ENCODE measurements at places on chromosomes 13 and 19. TPM values are rescaled to one million over a fixed set of nuclear protein-coding genes. Genes with fewer than 3 reads are reported as not detected.

GRCh38 chr13:71118779-71119364 lies 748.1 kb downstream of the DACH1 start:
- DNase-seq, result no peak

OR7E24 gene
- not detected for total RNA-seq

DNA sequence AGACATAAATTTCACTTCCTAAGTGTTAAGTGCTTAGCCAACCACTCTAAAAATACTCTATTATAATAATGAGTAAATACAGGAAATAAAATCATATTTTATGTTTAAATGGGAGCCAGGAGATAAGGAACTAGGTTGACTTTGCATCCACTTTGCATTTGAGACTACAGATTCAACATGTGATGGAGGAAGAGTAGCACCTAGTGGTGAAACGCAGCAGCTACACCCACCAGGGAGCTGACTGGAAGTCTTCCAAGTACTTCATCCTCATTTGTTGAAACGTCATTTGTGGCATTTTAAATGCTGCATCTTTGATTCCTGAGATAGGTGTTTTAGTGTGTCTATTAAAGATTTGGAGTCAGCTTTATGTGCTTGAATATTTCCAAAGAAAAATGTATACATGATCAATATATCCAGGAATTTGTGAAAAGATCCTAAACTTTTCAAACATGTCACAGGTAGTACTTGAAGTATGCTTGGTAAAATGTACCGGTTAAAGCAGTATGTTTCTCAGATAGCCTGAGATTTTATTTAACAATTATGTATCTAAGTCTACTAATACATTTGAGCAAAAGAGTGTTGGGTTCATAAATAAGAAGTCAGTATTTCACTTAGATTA lies 17.4 kb upstream of the KCTD12 start:
- DNase-seq, result peak; percentile 89

DNA sequence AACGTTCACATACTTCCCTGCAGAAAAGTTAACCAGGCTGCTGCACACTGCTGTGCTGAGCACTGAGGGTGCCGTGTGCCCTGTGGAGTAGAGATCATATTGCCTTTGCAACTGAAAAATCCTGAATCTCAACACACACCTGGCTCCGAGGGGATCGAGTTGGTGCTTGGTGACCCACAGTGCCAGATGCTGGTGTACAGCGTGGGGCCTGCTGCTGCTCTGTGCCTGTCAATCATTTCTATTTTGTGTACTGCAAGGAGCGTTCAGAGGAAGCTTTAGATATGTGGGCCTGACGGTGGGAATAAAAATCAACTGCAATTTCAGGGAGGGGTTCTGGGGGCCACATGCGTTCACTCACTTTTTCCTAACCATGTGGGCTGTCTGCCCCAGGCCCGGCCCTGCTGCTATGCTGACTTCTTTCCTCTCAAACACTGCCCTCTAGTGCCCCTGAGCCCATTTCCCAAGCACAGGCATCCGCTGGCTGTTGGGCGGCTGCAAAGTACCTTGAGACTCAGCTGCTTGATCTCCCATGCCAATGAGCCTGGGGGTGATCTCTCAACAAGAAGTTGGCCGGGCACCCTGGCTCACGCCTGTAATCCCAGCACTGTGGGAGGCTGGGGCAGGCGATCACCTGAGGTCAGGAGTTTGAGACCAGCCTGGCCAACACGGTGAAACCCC lies 9.7 kb upstream of the LENG8 start:
- DNase-seq, result peak; percentile 38

GRCh38 chr19:45981350-45981749 lies 7.7 kb upstream of the NOVA2 start:
- DNase-seq, result no peak

DNA sequence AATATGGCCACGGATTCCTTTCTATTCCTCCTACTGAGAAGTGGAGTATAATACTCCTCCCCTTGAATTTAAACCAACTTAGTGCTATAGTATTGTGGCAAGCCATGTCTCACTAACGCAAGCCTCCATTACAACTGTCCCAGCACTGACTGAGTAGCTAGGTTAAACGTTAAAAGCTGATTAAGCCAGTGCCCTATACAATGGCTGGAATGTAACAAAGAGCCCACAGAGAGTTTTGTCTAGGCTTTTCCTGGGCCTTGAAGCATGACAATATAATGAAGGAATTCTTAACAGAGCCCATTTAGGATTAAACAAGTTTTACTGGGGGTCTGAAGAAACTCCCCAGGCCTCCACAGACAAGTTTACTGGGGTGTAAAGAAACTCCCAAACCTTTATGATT lies 254.5 kb upstream of the DACH1 start:
- no peak for DNase-seq

DNA sequence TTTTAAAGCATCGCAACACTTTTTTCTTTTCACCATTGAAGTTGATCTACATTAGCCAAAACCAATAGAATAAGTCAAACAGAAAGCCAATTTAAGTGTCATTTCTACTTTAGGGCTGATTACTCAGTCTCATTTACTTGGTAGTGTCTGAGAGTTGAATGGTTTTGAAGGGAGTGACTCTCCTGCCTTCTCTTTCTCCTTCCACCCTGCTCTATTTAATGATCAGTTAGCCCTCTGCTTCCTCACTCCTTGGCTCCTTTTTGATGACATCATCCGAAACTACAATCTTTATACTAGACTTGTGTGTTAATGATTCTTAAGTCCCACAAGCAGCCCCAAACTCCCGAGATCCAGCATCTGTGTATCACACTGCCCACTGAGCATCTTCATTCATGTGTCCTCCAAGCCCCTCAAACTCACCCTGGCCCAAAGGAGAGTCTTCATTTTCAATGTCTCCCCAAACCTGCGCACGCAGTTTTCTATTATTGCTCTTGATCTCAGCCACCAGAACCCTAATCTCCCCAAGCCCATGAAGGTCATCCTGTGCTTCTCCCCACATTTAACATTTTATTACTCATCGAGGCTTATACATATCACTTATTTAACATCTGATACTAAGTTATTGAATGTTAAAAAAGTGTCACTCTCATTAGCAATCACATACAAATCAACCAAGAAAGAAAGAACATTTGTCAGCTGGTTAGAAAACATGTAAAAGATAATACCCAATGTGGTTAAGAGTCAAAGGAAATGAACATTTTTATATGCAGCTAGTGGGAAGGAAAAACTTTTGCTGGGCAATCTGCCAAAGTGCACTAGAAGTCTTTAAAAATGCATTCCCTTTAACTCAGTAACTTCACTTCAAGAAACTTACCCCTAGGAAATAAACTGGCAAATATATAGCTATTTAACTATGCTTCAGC lies 32.2 kb upstream of the ARGLU1 start:
- DNase-seq, result peak; percentile 68

DNA sequence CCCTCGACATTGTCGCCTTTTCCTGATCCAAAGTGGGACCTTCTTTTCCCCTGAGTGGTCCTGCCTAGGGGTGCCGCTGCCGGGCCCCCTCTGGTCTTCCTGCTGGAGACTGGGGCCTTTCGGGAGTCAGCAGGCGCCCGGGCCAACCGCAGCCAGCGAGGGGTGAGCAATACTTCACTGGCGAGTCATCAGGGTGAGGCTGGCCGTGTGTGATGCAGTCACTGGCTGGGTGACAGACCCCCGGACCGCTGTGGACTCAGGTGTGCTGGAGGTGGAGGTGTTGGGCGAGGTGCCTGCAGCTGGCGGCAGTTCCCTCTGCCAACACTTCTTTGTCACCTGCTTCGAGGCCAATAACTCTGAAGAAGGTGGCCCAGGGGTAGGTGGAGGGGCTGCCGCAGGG lies 1.5 kb upstream of the CGB5 start:
- no peak for DNase-seq

GRCh38 chr13:50082426-50083281 lies 67.4 kb downstream of the KCNRG start:
- DNase-seq, result peak; percentile 83

DNA sequence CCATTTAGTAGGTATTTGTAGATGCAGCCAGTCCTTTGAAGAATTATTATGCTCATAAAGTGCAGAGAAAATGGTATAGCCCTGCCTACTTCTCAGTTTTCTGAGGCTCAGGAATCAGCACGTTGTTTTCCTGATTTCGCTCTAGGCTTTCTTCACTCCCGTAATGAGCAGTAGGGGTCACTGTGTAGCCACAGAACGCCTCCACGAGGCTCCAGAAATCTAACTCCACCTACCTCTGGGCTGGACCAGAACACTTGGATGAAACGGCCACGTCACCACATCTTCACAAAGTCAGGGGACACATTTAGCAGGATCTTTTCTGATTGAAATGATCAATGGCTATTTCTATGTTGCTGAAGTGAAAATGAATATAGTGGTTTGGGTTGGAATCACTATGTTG lies 49.8 kb upstream of the GTF3A start:
- peak; percentile 73 for DNase-seq

NPAS1 gene
- total RNA-seq, result 0.62 TPM

DNA sequence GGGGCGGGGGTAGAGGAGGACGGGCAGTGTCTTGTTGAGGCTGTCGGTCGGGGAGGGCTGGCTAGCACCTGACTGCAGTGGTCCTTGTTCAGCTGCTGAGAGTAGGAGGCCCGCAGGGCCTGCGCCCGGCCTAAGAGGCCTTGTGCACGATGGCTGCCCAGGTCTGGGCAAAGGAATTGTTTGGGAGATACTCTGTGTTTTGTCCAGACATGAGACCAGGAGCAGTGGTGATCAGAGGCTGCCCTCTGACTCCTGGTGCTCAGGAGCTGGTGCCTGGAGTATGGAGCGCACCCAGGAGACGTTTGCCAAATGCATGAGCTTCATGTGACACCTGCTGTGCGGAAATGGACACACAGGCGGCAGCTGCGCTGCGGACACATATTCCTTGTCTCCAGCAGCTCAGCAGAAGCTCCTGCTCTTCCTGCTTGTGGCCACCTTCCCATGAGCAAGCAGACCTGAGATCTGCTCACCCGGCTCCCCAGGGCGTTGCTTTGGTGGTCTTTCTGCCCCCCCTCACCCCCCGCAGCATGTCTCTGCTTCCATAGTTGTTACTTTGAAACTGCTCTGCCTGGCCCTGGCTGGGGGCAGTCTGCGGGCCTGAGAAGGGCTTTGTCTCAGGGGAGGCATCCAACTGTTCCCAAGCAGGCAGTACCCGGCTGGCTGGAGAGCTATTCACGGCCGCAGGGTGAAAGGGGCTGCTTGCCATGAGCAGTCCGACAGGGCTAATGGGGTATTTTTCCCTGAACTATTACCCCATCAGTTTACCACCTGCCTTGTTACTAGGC lies 163.9 kb downstream of the TEX29 start:
- no peak for DNase-seq

TMEM150B gene
- not detected for total RNA-seq

GRCh38 chr19:16143399-16144215 lies at the start of gene HSH2D:
TSS of gene HSH2D (plus strand) at chr19:16143685. CDS start at chr19:16148751, 5,066 bp downstream.
- no peak for DNase-seq

FXYD7 gene
- not detected for total RNA-seq

ZNF493 gene
- total RNA-seq, result 8.0 TPM

DNA sequence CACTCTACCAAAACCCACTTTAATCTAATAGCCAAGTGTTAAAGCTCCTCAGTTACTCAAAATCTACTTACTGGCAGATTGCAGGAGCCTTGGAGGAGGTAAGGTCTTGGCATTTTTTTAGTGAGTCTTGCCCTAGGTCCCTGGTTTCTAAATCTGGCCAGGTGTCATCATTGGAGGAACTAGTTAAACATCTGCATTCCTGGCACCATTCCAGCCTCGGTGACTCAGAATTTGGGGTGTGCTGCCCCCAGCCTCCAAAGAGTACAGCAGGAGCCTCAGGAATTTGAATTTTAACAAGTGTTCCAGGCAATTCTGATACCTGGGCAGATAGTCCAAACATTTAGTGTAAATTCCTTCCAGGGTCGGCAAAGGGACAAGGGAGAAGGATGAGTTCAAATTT lies 37.4 kb downstream of the KLF5 start:
- no peak for DNase-seq

GDF15 gene
- 165 TPM for total RNA-seq

- DNase-seq, result peak; percentile 49
Measured at GRCh38 chr13:20728579-20729311, 25.2 kb downstream of the IL17D start.

DNA sequence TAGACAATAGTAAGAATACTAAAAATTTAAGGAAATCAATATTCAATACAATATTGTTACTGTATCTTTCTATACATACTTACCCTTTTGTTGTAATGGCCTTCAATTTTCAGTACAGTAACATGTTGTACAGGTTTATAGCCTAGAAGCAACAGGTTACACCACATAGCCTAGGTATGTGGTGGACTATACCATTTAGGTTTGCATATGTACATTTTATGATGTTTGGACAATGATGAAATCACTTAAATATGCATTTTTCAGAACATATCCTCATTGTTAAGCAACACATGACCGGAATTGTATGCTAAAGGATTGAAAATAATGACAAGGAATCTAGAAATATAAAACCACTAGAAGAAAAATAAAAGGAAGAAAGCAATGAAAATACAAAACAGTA lies 611.4 kb downstream of the DACH1 start:
- no peak for DNase-seq

- no peak for DNase-seq
Measured at GRCh38 chr13:46468570-46469463, 81.8 kb upstream of the RUBCNL start.

DNA sequence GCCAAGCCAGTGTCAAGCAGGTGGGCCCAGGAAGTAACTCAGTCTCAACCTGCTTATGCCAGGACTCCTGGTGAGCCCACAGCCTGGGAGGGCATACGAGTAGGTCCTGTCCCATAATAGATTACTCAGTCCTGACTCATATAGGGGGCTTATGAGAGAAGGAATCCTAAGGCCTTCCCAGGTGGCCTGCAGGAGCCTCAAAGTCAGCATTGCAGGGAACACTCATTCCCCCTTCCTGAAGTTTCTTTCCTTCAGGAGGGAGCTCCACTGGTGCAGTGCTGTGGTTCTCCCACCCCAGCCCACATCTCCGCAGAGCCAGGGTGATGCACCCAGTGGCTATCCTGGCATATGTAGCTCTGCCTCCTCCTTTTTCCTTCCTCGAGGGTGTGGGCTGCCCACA lies 137.3 kb downstream of the ZIC5 start:
- DNase-seq, result no peak

DNA sequence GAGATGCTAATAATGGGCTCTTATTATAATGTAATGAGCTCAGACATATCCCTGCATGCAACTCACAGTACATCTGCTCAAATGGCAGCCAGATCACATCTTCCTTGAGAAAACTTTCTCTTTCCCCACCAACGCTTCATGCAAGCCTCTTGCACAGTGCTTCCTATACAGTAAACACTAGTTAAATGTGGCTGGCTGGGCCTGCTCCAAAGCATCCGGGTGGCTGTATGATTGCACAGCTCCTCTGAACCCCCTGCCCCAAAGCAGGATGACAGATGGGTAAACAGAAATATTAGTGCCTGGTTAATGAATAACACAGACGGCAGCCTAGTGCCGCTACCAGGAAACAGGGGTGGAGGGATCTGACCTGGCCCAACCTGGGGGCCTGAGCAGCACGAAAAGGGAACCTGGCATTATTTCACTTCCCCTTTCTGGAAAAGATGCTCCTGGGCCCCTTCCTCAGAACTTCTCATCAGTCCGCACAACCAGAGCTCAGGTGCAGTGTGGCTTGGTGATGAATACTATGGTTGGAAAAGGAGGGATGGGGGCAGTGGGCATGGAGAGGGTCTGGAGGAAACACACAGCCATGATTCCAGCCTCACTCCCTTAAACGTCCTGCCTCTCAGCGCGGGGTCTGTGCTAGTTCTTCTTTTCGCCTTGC lies 10.8 kb downstream of the FFAR2 start:
- DNase-seq, result peak; percentile 22

KCNN1 gene
- total RNA-seq, result 0.80 TPM

Measured in endothelial cell of umbilical vein (primary cell).